ENCODE measurements at places on chromosomes 5 and 9.
A peak's percentile ranks its signal among the peaks of the same experiment; 100 is the strongest.

- peak; percentile 48 for DNase-seq
Observed at GRCh38 chr5:78808380-78808779, 159.8 kb upstream of the LHFPL2 start.

GRCh38 chr5:58266402-58266801 is 193.5 kb downstream of the PLK2 start:
- DNase-seq, result peak; percentile 10

DNA sequence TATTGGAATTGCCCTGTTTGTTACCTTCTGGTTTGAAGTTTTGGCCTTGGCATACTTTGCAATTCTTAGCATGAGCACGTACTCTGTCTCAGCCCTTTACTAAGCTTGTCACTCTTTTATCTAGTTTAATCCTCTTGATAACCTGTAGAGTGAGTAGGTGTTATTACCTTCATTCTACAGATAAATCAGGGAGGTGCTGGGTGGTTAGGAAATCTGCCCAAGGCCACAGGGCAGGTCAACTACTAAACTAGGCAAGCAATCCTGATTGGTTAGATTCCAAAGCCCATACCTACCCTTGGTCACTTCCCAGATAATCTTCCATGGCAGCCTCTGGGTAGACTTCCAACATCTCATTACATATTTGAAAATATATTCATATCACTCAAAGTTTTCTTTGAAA is 65.7 kb downstream of the PCSK5 start:
- no peak for DNase-seq

DNA sequence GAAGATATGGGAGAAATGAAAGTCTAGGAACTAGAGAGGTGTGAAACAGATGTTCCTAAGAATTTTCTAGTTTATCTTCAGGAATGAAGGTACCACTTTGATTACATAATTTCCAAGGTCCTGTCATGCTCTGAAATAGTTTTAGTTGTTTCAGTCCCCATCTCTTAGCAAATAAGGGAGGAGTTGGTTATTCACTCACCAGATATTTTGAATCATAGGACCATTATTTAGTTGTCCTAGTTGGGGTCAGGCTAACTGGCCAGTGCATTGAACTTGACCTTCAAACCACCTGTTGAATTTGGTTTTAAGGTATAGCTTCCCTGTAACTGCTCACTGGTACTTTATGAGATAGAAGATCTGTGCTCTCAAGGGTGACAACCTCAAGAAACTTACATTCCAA is 53.9 kb upstream of the TNFAIP8 start:
- DNase-seq, result no peak

DNA sequence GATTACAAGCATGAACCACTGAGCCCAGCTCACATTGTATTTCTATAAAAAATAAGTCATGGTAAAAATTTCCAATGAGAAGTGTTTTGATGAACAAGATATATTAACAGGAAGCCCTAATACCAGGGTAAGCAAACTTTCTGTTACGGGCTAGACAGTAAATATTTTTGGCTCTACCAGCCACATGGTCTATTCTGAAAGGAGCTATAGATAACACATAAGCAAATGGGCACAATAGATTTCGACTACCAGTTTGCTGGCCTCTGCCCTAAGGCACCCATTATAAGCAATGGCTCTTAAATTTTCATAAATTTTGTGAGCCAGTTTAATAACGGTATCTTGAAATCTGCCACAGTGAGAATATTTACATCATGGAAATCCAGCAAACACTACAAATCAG is 8.1 kb downstream of the UBQLN1 start:
- no peak for DNase-seq

GRCh38 chr5:115325296-115325959 is 29.0 kb upstream of the CCDC112 start:
- no peak for DNase-seq

DNA sequence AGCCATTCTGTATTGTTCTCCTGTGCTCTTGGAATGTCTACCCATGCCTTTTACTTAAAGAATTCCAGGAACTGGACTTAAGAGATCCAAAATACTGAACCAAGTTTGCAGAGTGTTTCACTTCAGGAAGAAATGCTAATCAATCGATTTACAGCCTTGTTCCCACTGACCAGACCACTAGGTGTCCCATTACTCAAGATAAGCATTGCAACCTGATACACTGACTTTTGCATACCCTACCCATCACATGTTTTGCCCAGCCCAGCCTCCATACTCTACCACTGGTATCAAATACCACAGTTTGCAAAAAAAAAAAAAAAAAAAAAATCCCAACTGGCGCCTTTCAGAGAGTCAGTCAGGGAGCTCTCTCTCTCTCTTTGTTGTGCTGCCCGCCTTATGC is 550.8 kb downstream of the CDH9 start:
- DNase-seq, result no peak

DNA sequence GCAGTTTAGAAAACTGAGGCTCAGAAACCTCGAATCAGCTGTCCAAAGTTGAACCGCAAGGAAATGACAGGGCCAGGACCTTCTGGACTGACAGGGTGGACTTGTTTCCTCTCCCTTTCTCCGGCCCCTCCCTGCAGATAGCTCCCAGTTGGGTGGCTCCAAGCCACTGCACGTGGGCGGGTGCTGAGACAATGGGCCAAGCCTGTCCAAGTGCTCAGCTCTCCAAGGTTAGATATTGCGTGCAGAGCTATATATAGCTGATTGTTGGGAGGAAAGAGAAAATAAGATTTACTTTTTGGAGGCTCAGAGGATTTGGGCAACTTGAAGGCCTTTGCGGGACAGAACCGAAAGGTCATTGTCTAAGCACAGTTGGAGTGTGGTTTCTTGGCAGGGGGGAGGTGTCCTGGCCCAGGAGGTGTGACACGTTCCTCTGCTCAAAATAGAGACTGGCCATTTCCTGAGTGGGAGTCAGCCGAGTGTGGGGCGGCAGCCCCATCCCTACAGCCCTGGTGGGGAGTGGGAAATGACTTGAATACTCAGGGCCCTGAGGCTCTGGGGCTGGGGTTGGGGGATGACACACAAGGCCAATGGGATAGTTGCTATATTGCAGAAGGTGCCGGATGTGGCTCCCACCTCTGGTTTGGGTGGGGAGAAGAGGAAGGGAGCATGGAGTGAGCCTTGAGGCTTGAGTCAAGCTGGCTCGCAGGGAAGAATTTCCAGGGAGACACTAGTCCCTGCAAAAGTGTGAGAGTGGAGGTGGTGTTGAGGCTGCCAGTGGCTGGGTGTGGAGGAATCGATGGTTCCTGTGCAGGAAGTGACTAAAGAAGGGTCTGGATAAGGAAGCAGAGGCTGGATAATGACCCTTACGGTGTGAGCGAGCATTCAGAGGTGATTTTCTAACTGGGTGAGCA is 44.4 kb upstream of the SMAD5 start:
- DNase-seq, result peak; percentile 71

DNA sequence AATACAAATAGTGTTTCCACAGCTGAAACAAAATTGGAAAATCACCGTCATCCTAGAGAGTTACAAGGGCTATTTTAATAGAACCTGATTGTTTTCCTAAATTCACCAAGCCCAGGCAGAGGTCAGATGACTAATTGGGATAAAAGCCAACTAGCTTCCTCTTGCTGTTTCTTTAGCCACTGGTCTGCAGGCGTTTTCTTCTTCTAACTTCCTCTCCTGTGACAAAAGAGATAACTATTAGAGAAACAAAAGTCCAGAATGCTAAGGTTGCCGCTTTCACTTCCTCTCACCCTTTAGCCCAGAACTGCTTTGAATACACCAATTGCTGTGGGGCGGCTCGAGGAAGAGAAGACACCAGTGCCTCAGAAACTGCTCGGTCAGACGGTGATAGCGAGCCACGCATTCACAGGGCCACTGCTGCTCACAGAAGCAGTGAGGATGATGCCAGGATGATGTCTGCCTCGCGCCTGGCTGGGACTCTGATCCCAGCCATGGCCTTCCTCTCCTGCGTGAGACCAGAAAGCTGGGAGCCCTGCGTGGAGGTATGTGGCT is at the start of gene TLR4:
Gene TLR4, plus strand, starts transcription at position 380 of the 552 bp plus-strand sequence. Its CDS starts 70 bp downstream, at position 450.
- peak; percentile 71 for DNase-seq

GRCh38 chr5:72238712-72239445 is 81.2 kb downstream of the MRPS27 start:
- DNase-seq, result no peak

- DNase-seq, result no peak
Observed at GRCh38 chr9:103789686-103790085, 304.4 kb upstream of the SMC2 start.

- no peak for DNase-seq
Observed at GRCh38 chr5:15160091-15160490, 288.5 kb upstream of the ANKH start.

- peak; percentile 34 for DNase-seq
Observed at GRCh38 chr9:132622159-132622558, 39.8 kb downstream of the BARHL1 start.

GRCh38 chr5:169339869-169340268 is 38.9 kb upstream of the SLIT3 start:
- no peak for DNase-seq

GRCh38 chr9:126165755-126166154 is 160.9 kb upstream of the MVB12B start:
- no peak for DNase-seq

DNA sequence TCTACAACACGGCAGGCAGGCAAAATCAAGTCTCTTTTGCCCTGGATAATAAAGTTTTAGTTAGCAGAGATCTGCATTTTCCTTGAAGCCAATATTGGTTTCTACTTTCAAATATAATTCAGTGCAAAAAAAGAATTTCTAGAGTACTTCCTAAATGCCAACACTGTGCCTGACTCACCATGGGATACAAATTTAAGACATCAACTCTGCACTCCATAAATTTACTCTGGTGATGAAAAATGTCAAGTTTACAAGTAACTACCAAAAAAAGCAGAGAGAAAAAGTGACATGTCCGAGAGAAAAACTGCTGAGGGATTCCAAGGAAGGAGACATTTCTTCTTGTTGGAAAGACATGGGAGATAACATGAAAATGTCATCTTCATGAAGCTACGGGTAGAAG is 119.7 kb downstream of the RAPGEF6 start:
- no peak for DNase-seq

GRCh38 chr9:116589392-116590354 is 97.4 kb upstream of the TRIM32 start:
- DNase-seq, result peak; percentile 50

DNA sequence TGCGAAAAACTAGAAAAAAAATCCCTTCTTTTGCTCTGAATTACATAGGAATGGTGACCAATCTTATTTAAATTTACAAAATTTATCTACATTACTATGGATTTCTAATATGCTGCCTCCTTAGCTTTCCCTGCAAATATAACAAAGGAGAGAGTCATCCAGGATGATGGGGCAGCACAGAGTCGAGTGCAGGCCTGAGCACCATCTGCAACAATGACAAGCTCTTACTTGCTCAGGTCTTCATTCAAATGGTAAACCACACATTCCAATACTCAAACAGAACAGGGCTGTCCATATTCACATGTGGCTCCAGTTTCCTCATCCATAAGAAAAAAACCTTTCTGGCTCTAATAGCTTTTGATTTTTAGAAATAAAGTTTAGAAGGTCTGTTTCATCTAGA is 33.5 kb upstream of the ZNF354B start:
- DNase-seq, result no peak

- DNase-seq, result no peak
Observed at GRCh38 chr9:89493671-89494070, 4.2 kb downstream of the SEMA4D start.

DNA sequence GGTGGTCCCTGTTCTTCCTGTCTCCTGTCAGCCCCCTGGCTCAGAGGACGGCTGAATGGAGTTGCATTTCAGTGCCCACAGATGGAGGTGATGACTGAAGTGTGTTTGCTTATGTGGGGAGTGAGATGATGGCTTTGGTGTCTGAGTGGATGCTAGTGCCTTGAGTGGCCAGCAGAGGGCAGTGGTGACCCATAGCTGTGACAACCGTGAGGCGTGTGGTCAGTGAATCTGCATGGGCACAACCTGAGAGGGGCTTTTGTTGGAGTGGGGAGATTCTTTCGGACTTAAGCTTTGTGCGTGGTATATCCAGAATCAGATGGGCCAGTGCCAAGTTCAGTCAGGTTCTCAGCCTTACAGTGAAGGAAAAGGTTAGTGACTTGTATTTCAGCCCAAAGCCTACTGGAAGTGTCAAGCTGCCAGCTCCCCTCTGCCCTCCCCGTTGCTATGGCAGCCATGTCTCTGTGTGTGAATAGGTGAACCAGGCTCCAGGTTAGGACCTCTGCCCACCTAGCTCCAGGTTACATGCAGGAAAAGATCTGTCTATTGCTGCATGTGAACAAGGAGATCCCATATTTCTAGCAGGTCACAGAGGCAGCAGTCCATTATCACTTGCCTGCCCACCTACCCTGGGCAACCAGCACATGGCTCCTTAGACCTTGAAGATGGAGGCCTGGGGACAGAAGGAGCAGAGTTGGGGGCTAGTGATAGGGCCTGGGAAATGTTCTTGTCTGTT is 14.7 kb upstream of the CXXC5 start:
- peak; percentile 67 for DNase-seq

GRCh38 chr5:100826133-100826532 is 76.9 kb downstream of the ST8SIA4 start:
- no peak for DNase-seq

DNA sequence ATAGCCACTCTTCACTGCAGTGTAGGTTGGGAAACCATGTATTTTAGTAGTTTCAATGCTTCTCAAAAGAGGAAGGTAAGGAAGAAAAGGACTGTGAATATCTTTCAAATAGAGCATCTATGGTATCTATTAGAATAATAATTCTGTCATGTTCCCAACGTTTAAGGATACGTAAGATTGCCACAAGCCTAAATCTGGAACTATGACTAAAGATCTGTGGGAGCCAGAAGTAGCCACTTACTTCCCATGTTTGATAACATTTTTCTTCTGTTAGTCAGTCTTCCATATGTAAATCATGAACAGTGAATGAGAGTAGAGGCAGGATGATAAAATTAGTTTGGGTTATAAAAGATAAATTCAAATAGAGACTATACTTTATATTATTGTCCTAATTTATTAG is 16.3 kb upstream of the MROH2B start:
- peak; percentile 33 for DNase-seq

DNA sequence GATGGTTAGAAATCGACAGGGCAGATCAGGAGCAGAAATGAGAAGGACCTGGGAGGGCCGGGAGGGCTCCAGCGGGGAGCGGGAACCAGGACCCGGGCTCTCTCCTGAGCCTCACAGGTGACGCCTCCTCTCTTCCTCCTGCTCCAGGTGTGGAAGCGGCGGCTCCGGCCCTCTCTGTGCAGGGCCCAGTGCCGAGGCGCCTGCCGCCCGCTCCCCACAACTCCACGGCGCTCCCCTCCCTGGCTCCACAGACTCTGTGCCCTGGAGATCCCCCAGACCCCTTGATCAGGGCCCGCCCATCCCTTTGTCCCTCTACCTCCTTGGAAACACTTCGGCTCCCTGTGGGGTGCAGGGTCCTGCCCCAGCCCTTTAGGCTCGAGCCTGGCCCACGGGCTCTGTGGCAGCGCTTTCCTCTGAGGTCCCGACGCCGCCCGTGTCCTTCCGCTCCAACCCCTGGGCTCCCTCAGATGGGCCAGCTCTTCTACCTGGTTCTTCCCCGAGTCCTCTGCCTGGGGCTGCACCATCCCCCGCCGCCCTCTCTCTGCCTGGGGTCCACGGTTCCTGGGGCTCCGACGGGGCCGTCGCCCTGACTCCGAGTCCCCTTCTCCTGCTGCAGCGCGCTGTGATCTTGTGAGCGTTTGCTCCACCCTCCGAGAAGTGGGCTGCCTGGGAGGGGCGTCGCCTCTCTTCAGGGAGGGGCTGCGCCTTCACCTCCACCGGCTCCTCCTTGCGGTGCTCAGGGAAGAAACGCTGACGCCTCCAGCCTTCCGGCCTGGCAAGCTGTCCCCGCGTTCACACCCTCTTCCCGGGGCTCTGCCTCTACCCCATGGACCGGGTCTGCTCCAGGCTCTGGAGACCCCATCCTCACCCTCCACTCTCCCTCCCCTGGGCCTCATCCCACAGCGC is 22.4 kb upstream of the SLC6A3 start:
- DNase-seq, result no peak

GRCh38 chr5:140566665-140567064 is 2.0 kb downstream of the SLC35A4 start:
- DNase-seq, result no peak

- no peak for DNase-seq
Observed at GRCh38 chr5:124895236-124895635, 148.8 kb upstream of the ZNF608 start.

Measured in AG10803 (cell line).